T-helper 2 cell treated with Interferon-gamma antibody and Interleukin-4, amounts not matched to agents 5 μg/mL and 100 μg/mL, for 36 hours (primary cell): ENCODE measurements at places on chromosomes 12 and 14.

DNA sequence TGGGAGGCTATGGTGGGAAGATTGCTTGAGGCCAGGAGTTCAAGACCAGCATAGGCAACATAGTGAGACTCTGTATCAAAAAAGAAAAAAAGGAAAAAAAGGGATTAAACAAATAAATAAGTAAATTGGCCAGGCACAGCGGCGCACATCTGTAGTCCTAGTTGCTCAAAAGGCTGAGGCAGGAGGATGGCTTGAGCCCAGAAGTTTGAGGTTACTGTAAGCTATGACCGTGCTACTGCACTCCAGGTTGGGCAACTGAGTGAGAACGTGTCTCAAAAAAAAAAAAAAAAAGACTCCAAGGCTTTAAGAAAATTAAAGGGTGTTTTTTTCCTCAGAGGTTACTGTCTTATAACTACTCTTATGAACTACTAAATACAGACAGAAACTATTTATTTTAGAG, 11.7 kb downstream of the BEST3 start:
- H3K36me3 ChIP-seq = no peaks in the 10 kb centered on the region
- peaks cover 18% of the 10 kb centered on the region for H3K27me3 ChIP-seq
- H3K4me1 ChIP-seq = peaks cover 8% of the 10 kb centered on the region
- DNase-seq = no peak
- H3K27ac ChIP-seq = no peak overlapping the region
- H3K4me3 ChIP-seq = no peak overlapping the region

DNA sequence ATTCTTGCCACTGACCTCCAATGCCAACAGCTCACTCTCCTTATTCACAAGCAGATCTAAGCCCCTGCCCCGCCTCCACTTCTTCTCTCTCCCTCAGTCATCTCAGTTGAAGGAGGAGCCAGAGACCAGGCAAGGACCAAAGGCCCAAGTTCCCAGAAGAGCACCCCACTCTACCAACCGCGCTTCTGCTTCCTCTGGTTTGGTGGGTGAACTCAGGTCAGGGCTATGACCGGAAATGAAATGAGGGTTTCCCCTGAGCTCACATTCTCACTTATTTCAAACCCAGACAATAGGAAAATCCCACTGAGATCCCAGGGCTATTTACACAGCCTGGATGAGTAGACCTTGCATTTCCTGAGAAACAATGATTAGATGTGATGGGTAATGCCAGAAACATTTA, 9.9 kb downstream of the DPF3 start:
- H3K4me3 ChIP-seq = no peak overlapping the region
- no peak overlapping the region for H3K27ac ChIP-seq
- H3K27me3 ChIP-seq = peaks cover 35% of the 10 kb centered on the region

DNA sequence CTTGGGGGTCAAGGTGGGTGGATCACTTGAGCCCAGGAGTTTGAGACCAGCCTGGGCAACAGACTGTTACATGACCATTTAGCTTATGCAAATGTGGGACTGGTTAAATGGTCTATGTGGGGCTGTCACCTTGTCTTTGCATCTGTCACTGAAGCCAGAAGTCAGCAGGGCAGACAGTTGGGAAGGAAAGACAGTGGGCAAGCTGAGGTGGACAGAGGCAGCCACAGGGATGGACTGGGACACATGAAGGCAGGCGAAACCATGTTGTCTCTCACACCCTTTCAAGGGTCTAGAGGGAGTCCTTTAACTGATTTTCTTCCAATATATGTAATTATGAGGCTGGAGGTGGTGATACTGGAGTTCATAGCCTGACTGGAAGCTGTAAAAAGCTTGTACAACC, 426.4 kb downstream of the TMEM121 start:
- peaks cover 4% of the 10 kb centered on the region for H3K4me1 ChIP-seq
- DNase-seq = no peak
- H3K27me3 ChIP-seq = peaks cover 35% of the 10 kb centered on the region
- no peak overlapping the region for H3K27ac ChIP-seq
- no peaks in the 10 kb centered on the region for H3K36me3 ChIP-seq

DNA sequence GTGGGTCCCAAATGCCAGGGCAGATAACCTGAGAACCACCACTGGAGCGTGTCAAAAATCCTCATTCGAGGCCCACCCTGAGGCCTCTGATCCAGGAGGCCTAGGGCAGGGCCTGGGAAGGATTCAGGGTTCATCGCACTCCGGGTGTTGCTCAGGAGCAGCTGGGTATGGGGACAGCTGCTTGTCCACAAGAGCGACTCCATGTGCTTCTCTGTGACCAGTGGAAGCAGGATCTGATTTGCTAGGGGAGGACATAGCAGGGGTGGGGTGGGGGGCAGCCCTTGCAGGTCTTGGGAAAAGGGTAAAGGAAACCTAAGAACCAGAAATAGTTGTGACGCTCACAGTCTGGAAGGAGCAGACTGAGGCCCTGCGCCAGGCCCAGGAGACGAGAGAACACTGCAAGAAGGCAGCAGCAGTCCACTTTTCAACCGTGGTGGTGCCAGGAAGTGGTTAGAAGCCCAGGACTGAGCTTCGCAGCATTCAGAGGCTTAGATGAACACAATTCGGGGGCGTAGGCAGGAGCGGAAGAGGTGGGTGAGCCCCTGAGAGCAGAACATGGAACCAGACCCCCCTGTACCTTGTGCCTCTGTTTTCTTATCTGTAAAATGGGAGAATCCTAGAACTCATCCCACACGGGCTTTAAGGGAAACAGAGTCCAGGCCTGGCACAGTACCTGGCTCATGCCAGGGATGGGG, 33.7 kb downstream of the ITPK1 start:
- no peaks in the 10 kb centered on the region for H3K27me3 ChIP-seq
- H3K4me1 ChIP-seq = peaks cover 22% of the 10 kb centered on the region
- peaks cover 3% of the 10 kb centered on the region for H3K36me3 ChIP-seq

GRCh38 chr12:110141389-110141788, 17.2 kb downstream of the IFT81 start:
- DNase-seq = no peak
- H3K27ac ChIP-seq = no peak overlapping the region
- no peaks in the 10 kb centered on the region for H3K27me3 ChIP-seq
- no peaks in the 10 kb centered on the region for H3K36me3 ChIP-seq
- no peaks in the 10 kb centered on the region for H3K4me1 ChIP-seq
- H3K4me3 ChIP-seq = no peak overlapping the region

DNA sequence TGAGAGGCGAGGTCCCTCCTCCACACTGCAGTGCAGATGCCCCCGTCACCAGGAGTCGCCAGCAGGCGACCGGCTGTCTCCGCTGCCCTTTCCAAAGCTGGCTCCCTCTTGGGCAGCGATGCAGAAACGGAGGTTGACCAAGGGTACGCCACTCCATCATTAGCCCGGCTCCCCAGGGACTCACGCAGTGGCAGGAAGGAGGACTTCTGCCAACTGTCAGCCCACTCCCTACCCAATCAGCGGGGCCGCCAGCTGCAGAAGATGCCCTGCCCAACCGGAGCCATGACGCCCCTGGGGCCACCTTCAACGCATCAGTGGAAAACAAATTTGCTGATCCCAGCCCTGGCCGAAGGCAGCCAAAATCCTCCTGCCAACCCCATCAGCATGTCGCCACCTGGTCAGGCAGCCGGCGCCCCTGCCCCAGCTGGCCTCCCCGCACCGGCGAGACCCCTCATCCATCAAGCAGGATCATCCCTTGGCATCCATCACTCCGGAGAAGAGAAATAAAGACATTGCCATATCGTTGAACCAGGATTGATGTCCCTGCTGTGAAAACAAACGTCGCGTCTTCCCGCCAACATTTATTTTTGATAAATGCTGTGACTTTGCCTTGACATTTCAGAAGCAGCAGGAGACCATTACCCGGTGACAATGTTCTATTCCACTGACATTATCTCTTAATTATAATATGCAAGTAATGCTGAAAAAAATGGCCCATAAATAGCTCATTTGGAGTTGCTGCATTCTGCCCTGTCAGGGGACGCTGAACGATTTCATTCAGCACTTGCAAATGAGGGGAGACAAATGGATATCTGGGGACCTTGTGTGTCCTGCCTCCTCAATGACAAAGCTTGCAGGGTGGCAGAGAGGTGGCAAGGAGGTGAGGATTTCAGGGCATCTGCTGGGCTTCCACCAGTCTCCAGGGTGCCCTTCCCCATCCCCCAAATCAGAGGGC, 105.1 kb downstream of the SCARB1 start:
- peaks cover 10% of the 10 kb centered on the region for H3K27me3 ChIP-seq
- H3K4me1 ChIP-seq = peaks cover 6% of the 10 kb centered on the region
- no peak overlapping the region for H3K4me3 ChIP-seq
- DNase-seq = no peak
- H3K27ac ChIP-seq = no peak overlapping the region
- H3K36me3 ChIP-seq = no peaks in the 10 kb centered on the region

DNA sequence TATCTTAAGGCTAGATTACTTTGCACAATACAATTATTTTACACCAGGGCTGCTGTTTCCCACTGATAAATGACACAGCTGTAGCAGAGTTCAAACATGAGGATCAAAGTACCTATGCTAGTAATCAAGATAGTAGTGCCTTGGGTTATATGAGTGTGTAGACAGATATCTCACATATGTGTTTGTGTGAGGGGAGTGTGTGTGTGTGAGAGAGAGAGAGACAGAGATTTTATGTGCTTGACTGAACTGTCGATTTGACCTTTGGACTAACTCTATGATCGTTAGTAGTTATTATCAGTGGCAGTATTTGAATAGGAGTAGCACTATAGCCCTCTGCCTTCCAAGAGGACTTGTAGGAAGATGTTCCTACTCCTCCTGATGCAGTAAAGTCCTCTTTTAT, 15.5 kb downstream of the PLEKHA5 start:
- no peak overlapping the region for H3K27ac ChIP-seq
- H3K4me1 ChIP-seq = no peaks in the 10 kb centered on the region
- H3K36me3 ChIP-seq = no peaks in the 10 kb centered on the region
- no peak for DNase-seq
- no peak overlapping the region for H3K4me3 ChIP-seq
- no peaks in the 10 kb centered on the region for H3K27me3 ChIP-seq

DNA sequence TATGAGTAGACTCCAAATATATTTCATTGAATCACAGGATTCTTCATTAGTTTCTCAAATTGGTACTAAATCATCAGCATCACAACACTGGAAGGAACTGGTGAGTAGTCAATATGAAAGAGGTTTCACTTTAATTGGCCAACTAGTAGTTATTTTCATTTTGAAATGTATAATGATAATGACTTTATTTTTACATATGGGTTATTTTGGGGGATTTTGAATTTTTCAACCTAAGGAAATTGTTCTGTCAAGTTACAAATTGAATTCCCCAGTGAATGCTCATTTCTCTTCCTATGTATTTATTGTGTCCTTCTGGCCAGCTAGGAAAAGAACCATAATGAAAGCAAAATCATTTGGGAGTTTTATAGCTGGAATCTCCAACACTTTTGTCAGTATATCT, 174.2 kb upstream of the ATP2B1 start:
- peaks cover 2% of the 10 kb centered on the region for H3K36me3 ChIP-seq
- DNase-seq = no peak
- H3K4me3 ChIP-seq = no peak overlapping the region
- H3K27ac ChIP-seq = no peak overlapping the region
- peaks cover 5% of the 10 kb centered on the region for H3K27me3 ChIP-seq
- H3K4me1 ChIP-seq = peaks cover 34% of the 10 kb centered on the region

- H3K36me3 ChIP-seq = no peaks in the 10 kb centered on the region
- DNase-seq = peak; percentile 85
- peaks cover 26% of the 10 kb centered on the region for H3K27me3 ChIP-seq
- H3K4me3 ChIP-seq = peak overlapping the region; percentile 94
- peak overlapping the region; percentile 65 for H3K27ac ChIP-seq
These were observed 3.8 kb upstream of the CACNB3 start for GRCh38 chr12:48814262-48815125.

- H3K36me3 ChIP-seq = peaks cover 3% of the 10 kb centered on the region
- peaks cover 9% of the 10 kb centered on the region for H3K4me1 ChIP-seq
- peaks cover 82% of the 10 kb centered on the region for H3K27me3 ChIP-seq
- DNase-seq = no peak
These were observed 50.3 kb downstream of the SNAPC1 start for GRCh38 chr14:61812347-61813095.

- H3K4me1 ChIP-seq = no peaks in the 10 kb centered on the region
- H3K27me3 ChIP-seq = peaks cover 5% of the 10 kb centered on the region
- no peak overlapping the region for H3K27ac ChIP-seq
- H3K36me3 ChIP-seq = no peaks in the 10 kb centered on the region
These were observed 24.3 kb upstream of the BCL2L14 start for GRCh38 chr12:12046401-12046800.

- H3K4me3 ChIP-seq = no peak overlapping the region
- H3K36me3 ChIP-seq = no peaks in the 10 kb centered on the region
- no peaks in the 10 kb centered on the region for H3K27me3 ChIP-seq
These were observed 62.2 kb downstream of the BMP4 start for GRCh38 chr14:53894456-53894855.

- peaks cover 5% of the 10 kb centered on the region for H3K27me3 ChIP-seq
- H3K4me3 ChIP-seq = no peak overlapping the region
- no peaks in the 10 kb centered on the region for H3K36me3 ChIP-seq
- DNase-seq = no peak
These were observed 224.3 kb downstream of the GXYLT1 start for GRCh38 chr12:41920355-41920754.

DNA sequence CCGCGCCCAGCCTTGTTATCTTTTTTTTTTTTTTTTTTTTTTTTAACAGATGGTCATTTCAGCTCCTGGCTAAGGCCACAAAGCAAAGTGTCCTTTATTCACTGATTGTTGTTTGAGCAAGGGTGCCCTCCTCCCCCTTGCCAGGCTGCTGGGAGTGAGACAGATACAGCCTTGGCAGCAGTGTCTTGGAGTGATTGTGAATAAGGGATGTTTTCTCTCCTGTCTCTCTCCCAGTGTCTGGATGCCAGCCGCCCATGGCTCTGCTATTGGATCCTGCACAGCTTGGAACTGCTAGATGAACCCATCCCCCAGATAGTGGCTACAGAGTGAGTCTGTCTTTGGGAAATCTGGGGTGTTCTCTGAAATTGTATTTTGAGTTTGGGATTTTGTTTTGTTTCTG, 28.7 kb downstream of the FNTB start:
- H3K27ac ChIP-seq = no peak overlapping the region
- no peak for DNase-seq
- H3K4me1 ChIP-seq = peaks cover 4% of the 10 kb centered on the region
- H3K4me3 ChIP-seq = no peak overlapping the region
- peaks cover 27% of the 10 kb centered on the region for H3K36me3 ChIP-seq

- no peaks in the 10 kb centered on the region for H3K27me3 ChIP-seq
- DNase-seq = no peak
- no peak overlapping the region for H3K27ac ChIP-seq
- no peaks in the 10 kb centered on the region for H3K36me3 ChIP-seq
- no peak overlapping the region for H3K4me3 ChIP-seq
- no peaks in the 10 kb centered on the region for H3K4me1 ChIP-seq
These were observed 15.8 kb upstream of the PTPRR start for GRCh38 chr12:70936203-70936813.
